Tibial nerve (tissue), 4 donors: ENCODE measurements at places on chromosomes 7 and 10. TPM values are rescaled to one million over a fixed set of nuclear protein-coding genes. Genes with fewer than 3 reads are reported as not detected.

Gene MUC12
- total RNA-seq, result not detected

Gene DNTT
- total RNA-seq, result not detected

Gene CROT
- 11.7 TPM for total RNA-seq

Gene NUDT13
- 1.2 TPM for total RNA-seq

Gene LIPK
- not detected for total RNA-seq

Gene PRPF18
- 32.9 TPM for total RNA-seq

Gene ANKRD1
- total RNA-seq, result not detected

Gene C10orf95
- total RNA-seq, result not detected

Gene KCND2
- 0.59 TPM for total RNA-seq

Gene C7orf57
- total RNA-seq, result 0.66 TPM

DNA sequence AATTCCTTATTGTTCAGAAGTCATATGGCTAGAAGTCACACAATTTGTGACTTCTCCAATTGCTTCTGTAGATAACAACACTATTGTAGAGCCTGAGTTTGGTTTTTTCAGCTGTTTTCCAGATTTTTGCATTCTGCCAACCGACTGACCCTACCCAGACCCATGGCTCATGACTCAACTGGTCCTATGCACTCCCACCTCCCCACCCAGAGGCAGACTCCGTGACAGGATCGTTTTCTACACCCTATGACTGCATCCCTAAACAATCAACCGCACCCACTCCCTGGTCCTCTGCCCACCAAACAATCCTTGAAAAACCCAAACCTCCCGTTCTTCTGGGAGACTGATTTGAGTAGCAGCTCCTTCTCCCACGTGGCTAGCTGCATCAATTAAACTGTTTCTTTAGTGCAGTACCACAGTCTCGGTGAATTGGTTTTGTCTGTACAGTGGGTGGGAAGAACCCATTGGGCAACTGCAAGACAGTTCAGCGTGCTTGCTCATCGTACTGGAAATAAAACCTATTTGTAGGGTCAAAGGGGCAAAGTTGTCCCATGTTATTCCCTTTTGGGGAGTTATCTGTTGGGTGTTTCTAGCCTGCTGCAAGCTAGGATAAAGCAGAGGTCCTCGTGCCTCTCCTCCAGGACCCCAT lies 150.3 kb upstream of the FAM20C start:
- no peaks in the 10 kb centered on the region for H3K36me3 ChIP-seq
- H3K4me3 ChIP-seq, result no peak overlapping the region
- no peaks in the 10 kb centered on the region for H3K27me3 ChIP-seq
- no peak overlapping the region for H3K27ac ChIP-seq

GRCh38 chr7:99325001-99325493 lies 651 bp upstream of the ARPC1A start:
- H3K4me3 ChIP-seq, result peak overlapping the region; percentile 96
- H3K4me1 ChIP-seq, result peaks cover 23% of the 10 kb centered on the region
- DNase-seq, result no peak
- H3K27ac ChIP-seq, result peak overlapping the region; percentile 92

GRCh38 chr10:14486777-14487487 lies 156.2 kb upstream of the FRMD4A start:
- peaks cover 17% of the 10 kb centered on the region for H3K4me1 ChIP-seq
- DNase-seq, result no peak
- no peak overlapping the region for H3K4me3 ChIP-seq
- H3K27ac ChIP-seq, result no peak overlapping the region

DNA sequence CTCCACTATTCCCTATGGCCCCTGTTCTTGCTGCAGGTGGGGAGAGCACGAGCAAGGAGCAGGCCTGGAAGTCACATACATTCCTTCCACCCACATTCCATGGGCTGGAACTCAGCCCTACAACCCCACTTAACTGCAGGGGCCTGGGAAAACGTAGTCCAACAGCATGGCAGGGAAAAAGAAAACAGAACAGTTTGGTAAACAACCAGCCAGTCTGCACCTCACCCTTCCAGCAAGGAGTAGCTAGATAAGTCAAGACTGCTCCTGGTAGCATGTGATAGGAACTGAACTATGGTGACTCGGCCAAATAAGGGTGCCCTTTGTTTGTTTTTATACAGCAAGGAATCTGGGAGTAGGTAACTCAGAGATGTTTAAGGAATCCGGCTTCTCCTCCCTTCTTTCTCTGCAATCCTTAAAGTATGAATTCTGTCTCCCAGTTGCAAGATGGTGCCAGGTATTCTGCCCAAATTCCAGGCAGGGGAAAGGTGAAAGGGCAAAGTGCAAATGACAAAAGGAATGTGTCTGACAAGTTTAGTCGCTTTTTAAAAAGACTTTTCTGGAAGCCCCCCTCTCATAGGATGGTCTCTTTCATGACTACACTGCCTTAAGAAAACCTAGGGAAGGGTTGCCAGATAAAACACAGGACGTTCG lies 311.7 kb upstream of the NEBL start:
- DNase-seq, result no peak
- H3K27me3 ChIP-seq, result no peaks in the 10 kb centered on the region
- no peak overlapping the region for H3K27ac ChIP-seq

DNA sequence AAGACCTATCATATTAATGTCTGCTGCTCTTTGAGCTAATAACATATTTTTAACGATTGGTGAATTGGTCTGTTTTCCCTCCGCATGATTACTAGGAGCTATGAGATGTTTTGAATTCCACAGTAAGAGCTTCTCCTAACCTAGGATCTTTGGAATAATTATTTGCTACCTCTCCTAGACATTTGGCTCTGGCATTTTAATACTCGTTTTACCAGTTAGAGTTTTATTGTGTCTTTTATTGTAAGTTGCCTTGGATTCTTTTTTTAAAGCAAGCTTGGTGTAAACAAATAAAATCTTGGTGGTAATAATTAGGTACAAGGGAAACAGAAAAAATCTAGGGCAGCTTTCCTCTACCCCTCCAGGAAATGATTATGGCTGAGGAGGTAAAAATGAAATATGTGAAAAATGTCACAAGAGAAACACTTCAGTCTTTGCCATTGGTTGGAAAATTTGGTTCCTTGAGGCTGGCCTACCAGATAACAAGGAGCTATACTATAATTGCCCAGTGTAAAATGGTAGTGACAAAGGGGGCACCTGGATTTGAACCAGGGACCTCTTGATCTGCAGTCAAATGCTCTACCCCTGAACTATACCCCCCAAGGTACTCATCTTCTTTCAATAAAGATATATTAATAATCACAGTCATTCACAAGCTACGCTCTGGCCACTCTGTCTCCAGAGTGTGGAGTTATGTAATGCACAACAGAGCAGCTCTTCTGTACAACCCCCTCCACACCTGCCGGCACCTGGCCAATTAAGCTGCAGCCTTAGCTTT lies 85.4 kb downstream of the ZNF777 start:
- H3K4me1 ChIP-seq, result no peaks in the 10 kb centered on the region
- no peaks in the 10 kb centered on the region for H3K36me3 ChIP-seq
- DNase-seq, result no peak
- no peak overlapping the region for H3K4me3 ChIP-seq
- no peak overlapping the region for H3K27ac ChIP-seq

- no peaks in the 10 kb centered on the region for H3K27me3 ChIP-seq
- DNase-seq, result no peak
- H3K36me3 ChIP-seq, result no peaks in the 10 kb centered on the region
- H3K27ac ChIP-seq, result no peak overlapping the region
Observed at GRCh38 chr10:120017733-120018417, 125.3 kb downstream of the SEC23IP start.

DNA sequence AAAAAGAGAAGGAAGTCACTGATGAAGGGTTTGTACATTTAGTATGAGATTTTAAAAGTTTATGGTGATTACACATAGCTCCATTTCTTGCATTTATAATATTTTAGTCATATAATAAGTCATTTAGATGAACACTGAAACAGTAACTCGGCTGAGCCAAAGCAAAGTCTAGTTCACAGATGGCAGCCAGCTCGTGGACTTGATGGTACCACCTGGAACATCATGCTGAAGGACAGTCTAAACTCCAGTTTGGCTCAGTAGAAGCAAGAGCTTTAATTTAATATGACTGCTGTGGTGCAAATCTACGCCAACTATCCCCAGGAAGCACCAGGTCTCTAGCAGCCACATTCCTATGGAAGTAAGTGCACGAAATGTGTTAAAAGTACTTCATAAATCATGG lies 16.4 kb downstream of the SRI start:
- no peaks in the 10 kb centered on the region for H3K4me1 ChIP-seq
- H3K27ac ChIP-seq, result no peak overlapping the region

- no peaks in the 10 kb centered on the region for H3K36me3 ChIP-seq
- H3K27me3 ChIP-seq, result no peaks in the 10 kb centered on the region
- no peak for DNase-seq
- H3K4me1 ChIP-seq, result no peaks in the 10 kb centered on the region
- H3K27ac ChIP-seq, result no peak overlapping the region
- no peak overlapping the region for H3K4me3 ChIP-seq
Observed at GRCh38 chr10:16583382-16583781, 61.7 kb upstream of the C1QL3 start.

GRCh38 chr7:17289074-17289645 lies 9.3 kb upstream of the AHR start:
- peak overlapping the region; percentile 50 for H3K27ac ChIP-seq
- H3K4me3 ChIP-seq, result no peak overlapping the region
- H3K4me1 ChIP-seq, result no peaks in the 10 kb centered on the region
- peak; percentile 56 for DNase-seq
- H3K36me3 ChIP-seq, result no peaks in the 10 kb centered on the region
- no peaks in the 10 kb centered on the region for H3K27me3 ChIP-seq

GRCh38 chr7:158285383-158285770 lies 302.2 kb downstream of the PTPRN2 start:
- peak overlapping the region; percentile 82 for H3K27ac ChIP-seq
- H3K4me3 ChIP-seq, result no peak overlapping the region
- no peaks in the 10 kb centered on the region for H3K27me3 ChIP-seq
- no peaks in the 10 kb centered on the region for H3K36me3 ChIP-seq
- H3K4me1 ChIP-seq, result no peaks in the 10 kb centered on the region

DNA sequence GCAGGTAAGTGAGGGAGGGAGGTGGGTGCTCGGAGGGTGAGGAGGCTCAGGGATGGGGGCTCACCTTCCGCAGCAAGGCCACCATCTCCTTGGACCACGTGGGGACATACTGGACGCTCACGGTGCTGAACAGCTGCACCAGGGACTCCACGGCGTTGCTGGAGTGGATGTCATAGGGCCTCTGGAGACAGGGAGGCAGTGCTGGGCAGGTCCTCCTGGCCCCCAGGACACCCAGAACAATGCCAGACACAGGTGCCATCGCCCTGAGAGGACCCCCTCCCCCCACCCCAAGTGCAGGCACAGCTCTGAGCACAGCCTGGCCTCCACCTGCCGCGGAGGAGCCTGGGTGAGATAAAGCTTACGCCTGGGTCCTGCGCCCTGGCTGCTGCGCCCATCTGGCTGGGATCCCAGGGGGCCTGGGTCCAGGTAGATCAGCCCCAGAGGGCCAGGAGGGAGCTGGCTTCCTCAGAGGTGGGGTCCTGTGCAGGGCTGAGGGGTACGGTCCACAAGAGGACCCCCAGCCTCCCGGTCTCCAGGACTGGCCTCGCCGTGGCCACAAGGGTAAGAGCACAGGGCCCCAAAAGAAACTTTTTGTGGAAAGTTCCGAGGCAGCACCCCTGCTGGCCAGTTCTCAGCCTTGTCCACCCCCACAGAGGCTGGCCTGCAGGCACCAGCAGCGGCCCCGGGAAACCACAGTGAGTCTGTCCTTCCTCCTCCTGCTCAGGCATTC lies 37.8 kb downstream of the DPYSL4 start:
- no peak for DNase-seq
- no peaks in the 10 kb centered on the region for H3K27me3 ChIP-seq
- H3K4me3 ChIP-seq, result no peak overlapping the region
- H3K36me3 ChIP-seq, result no peaks in the 10 kb centered on the region
- no peaks in the 10 kb centered on the region for H3K4me1 ChIP-seq

GRCh38 chr10:128161031-128161430 lies 34.8 kb upstream of the MKI67 start:
- H3K4me3 ChIP-seq, result no peak overlapping the region
- H3K4me1 ChIP-seq, result no peaks in the 10 kb centered on the region
- H3K27ac ChIP-seq, result no peak overlapping the region
- no peaks in the 10 kb centered on the region for H3K27me3 ChIP-seq

- H3K36me3 ChIP-seq, result no peaks in the 10 kb centered on the region
- no peak overlapping the region for H3K4me3 ChIP-seq
- H3K27me3 ChIP-seq, result no peaks in the 10 kb centered on the region
- no peak for DNase-seq
- no peak overlapping the region for H3K27ac ChIP-seq
Observed at GRCh38 chr7:144775749-144776148, 60.1 kb downstream of the TPK1 start.
